Skin of body (tissue), 3 donors: ENCODE measurements at places on chromosomes 13 and 19.

- DNase-seq: no peak
Measured at GRCh38 chr13:89363144-89363543, 1692.0 kb downstream of the SLITRK5 start.

DNA sequence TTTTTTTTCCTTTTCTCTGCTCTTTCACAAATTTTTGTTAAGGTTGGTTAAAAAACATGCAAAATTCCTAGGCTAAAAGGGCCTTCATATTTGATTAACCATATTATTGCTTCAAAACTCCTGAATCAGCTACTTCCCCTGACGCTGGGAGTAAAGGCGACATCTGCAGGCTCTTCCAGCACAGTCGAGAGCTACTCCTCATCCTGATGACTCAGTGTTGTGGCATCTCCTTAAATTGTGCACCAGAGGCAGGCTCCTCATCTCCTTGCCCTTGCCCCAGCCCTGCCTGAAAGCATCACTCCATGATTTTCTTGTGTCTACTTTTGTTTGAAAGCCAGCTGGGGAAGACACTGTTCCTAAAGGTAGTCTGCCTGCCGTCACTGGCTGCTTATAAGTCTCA lies 24.5 kb upstream of the SOX1 start:
- no peak for DNase-seq

DNA sequence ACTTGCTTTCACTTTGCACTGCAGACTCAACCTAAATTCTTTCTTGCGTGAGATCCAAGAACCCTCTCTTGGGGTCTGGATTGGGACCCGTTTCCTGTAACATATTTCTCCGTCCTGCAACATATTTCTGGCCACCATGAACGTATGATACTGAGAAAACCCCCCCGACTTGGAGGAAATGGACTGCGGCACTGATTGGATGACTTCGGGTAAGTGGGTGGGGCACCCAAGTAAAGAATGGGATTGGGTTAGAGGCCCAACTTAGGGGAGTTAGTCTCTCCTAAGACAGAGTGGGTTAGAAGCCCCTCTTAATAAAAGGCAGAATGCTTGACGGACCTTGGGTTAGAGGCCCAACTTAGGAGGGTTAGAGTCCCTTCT lies 690.4 kb downstream of the UQCRFS1 start:
- DNase-seq: no peak

DNA sequence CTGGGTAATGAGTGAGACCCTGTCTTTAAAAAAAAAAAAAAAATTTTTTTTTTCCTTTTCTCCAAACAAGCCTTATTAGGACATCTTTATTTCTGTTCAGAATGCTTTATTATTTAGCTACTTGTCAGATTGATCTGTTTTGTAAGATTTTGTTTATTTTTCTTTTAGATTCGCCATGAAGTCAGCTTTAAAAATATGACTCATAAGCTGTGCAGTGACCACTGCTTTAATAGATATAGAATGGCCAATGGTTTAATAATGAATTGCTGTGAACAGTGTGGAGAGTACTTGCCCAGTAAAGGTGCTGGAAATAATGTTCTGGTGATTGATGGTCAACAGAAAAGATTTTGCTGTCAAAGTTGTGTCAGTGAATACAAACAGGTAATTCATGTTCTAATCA lies 47.7 kb downstream of the ZMYM2 start:
- DNase-seq: no peak

DNA sequence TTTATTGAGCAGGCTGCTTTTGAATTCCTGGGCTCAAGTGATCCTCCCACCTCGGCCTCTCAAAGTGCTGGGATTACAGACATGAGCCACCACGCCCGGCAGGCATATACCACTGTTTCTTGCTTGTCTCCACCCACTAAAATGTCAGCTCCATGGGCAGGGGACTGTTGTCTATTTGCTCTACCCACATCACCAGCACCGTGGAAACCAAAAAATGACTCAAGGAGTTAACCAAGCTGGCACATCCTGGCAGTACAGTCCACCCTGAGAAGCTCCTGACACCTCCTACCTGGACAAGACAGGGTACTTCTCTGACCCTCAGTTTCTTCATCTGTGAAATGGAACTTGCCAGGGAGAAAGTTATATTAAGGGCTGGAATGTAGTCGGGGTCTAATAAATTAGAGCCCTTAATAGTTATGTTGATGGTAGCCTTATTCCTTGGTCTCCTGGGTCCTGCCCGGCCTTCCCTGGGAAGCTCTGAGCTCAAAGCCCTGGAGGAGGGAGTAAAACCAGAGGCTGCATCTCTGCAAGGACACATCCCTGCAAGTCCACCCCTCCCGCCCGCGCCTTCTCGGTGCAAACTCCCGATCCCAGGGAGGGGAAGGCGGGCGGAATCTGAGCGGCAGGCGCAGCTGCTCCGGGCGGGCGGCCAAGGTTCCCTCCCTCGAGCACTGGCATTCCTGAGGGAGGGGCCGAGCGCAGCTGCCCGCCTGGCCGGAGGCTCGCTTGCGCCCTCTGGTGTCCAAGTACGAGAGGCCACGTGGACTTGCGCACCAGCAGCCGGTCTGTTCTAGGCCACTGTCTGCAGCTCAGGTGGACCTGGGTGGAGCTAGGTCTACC lies 14.1 kb downstream of the RDH8 start:
- DNase-seq: peak; percentile 91

DNA sequence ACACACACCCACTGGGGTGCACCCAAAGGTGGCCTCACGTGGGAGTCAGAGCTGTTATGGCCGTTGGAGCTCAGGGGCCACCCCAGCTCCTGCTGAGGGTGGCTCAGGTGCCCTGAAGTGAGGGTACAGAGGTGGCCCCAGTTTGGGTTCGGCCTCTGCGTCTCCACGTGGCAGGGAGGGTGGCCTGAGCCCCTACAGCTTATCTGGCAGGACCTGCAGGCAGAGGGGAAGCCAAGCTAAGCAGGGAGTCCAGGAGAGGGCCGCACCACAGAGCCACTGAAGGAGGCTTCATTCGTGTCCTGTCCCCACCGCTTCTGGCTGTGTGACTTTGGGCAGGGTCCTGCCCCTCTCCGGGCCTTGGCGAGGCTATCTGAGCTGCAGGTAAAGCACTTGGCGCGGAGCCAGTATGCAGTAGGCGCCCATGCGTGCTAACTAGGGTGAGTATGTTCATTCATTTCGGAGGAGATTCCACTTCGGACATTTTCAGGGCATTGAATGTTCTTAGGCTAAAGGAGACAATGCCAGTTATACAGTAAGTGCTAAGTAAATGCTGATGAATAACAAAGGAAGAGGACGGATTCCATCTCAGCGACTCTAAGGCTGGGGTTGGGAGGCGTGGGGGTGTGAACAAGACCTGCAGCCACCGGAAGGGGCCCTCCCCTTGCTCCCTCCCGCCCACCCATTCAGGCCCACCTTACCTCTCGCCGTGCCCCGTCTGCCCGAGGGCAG lies 4.9 kb downstream of the REX1BD start:
- no peak for DNase-seq

DNA sequence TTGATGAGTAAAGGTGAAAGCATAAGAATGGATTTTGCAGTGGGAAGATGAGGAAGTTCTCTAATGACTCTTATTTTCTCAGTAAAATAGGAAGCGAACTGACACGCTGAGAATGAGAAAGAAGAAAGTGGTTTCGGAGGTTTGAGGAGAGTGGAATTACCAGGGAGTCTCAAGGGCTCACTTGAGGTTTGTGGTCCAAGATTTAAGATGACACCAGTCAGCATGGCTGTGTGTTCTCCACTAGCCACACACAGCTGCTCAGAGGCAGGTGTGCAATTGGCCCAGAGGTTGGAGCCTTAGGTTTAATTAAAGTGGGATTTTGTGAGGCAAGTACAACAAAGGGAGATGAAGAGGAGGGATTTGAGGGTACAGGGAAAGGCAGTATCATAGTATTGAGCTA lies 99.6 kb upstream of the NBEA start:
- DNase-seq: no peak

GRCh38 chr13:60562096-60562780 lies 165.2 kb downstream of the TDRD3 start:
- no peak for DNase-seq

GRCh38 chr19:5956728-5957127 lies 21.2 kb downstream of the RANBP3 start:
- DNase-seq: no peak

- DNase-seq: no peak
Measured at GRCh38 chr13:113373811-113374485, 10.0 kb upstream of the GRTP1 start.

GRCh38 chr13:102845630-102846260 lies at the start of gene ERCC5:
TSS of gene ERCC5 (plus strand) at chr13:102846032. CDS start at chr13:102846267, 235 bp downstream.
- DNase-seq: peak; percentile 97

DNA sequence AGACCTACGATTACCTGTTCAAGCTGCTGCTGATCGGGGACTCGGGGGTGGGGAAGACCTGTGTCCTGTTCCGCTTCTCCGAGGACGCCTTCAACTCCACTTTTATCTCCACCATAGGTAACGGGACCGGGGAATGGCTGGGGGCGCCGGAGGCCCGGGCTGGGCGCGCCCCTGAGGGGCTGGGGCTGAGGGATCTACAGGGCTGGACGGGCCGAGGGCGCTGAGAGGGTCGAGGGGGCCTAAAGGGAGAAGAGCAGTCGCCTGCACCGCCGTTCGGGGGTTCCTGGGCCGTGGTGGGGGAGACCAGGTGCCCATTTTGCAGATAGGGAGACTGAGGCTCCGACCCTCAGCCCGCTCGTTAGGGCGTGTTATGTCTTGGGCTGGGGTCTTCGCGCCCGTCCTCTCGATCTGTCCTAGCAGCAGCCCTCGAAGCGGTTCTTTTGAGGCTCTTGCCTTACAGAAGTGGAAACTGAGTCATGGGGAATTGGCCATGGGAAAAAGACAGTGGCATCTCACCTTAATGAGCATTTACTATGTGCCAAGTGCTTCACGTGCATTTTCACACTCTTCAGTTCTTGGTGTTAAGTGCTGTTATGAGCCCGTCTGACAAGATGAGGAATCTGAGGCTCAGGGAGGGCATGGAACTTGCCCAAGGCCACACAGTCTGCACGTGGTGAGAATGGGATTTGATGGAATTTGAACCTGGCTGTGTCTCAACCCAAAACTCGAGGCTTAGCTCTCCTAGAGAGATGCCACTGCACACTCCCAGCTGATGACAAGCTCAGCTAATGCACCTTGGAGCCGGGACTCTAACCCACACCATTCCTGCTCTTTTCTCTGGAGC lies 442 bp downstream of the RAB8A start:
- peak; percentile 45 for DNase-seq

DNA sequence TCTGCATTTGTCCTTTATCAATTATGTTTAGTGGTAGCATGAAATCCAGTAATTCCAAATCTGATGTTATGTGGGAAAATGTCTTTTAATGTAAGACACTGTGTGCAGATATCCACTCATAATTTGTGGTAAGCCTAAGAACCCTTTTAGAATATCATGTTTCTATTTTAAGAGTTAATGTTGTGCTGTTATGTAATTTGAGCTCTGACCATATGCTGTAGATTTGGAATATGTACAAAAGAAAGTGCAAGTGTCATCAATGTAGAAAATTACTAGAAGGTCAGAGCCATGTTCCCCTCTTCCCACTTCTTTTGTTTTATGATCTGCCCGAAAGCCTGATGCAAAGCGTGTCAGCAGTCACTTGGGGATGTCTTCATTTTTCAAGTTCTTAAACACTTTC lies 44.5 kb downstream of the SCEL start:
- DNase-seq: no peak

- DNase-seq: no peak
Measured at GRCh38 chr19:32223595-32224370, 121.6 kb upstream of the ZNF507 start.

DNA sequence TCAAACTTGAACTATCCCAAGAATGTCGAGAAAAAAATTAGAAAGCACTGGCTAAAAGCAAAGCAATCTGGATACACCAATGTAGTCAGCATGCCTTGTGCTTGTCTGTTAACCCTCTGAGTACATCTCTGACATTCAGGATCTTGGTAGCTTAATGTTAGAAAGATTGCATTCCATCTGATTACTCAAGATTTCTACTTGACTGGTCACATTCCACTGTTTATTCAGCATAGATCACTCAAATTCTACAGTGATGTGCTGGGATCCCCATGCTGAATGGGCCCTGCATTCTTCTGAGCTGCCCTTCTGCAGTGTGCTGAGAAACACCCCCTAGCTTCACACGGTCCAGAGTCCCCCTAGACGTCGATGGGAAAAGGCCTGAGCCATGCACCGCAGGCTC lies 295.4 kb upstream of the MAB21L1 start:
- DNase-seq: peak; percentile 29

GRCh38 chr19:33402421-33403220 lies 29.1 kb downstream of the CEBPG start:
- no peak for DNase-seq

- peak; percentile 73 for DNase-seq
Measured at GRCh38 chr19:47257411-47258169, 1.3 kb downstream of the CCDC9 start.

GRCh38 chr19:4224470-4224869 lies 4.9 kb upstream of the EBI3 start:
- no peak for DNase-seq

DNA sequence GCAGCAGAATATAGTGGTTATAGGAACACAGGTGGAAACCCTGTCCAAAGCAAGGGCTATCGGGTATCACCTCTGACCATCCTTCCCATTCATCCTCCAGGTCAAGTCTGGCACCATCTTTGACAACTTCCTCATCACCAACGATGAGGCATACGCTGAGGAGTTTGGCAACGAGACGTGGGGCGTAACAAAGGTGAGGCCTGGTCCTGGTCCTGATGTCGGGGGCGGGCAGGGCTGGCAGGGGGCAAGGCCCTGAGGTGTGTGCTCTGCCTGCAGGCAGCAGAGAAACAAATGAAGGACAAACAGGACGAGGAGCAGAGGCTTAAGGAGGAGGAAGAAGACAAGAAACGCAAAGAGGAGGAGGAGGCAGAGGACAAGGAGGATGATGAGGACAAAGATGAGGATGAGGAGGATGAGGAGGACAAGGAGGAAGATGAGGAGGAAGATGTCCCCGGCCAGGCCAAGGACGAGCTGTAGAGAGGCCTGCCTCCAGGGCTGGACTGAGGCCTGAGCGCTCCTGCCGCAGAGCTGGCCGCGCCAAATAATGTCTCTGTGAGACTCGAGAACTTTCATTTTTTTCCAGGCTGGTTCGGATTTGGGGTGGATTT lies 2.1 kb upstream of the RAD23A start:
- DNase-seq: no peak

DNA sequence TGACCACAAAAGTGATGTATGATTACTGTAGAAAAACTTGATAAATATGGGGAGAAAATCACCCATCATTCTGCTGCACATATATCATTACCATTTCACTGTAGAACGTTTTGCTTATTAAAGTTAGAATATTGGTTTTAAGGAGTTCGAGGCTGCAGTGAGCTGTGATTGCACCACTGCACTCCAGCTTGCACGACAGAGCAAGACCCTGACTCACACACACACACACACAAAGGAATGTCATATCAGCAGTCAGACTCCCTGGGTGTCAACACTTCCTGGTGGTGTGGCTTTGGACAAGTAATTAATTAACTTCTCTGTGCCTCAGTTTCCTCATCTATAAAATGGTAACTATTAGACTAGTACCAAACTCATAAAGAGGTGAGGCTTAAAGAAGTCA lies 11.3 kb upstream of the PNMA8A start:
- no peak for DNase-seq

GRCh38 chr13:64871742-64872141 lies 2358.4 kb downstream of the PCDH9 start:
- no peak for DNase-seq

GRCh38 chr19:8600816-8601215 lies 9.7 kb downstream of the ADAMTS10 start:
- DNase-seq: no peak

- no peak for DNase-seq
Measured at GRCh38 chr19:2109046-2109864, 12.5 kb downstream of the IZUMO4 start.

GRCh38 chr13:112845511-112846144 lies 123.4 kb upstream of the MCF2L start:
- no peak for DNase-seq
